ENCODE measurements at places on chromosomes 16 and 17.
A peak's percentile ranks its signal among the peaks of the same experiment; 100 is the strongest.

DNA sequence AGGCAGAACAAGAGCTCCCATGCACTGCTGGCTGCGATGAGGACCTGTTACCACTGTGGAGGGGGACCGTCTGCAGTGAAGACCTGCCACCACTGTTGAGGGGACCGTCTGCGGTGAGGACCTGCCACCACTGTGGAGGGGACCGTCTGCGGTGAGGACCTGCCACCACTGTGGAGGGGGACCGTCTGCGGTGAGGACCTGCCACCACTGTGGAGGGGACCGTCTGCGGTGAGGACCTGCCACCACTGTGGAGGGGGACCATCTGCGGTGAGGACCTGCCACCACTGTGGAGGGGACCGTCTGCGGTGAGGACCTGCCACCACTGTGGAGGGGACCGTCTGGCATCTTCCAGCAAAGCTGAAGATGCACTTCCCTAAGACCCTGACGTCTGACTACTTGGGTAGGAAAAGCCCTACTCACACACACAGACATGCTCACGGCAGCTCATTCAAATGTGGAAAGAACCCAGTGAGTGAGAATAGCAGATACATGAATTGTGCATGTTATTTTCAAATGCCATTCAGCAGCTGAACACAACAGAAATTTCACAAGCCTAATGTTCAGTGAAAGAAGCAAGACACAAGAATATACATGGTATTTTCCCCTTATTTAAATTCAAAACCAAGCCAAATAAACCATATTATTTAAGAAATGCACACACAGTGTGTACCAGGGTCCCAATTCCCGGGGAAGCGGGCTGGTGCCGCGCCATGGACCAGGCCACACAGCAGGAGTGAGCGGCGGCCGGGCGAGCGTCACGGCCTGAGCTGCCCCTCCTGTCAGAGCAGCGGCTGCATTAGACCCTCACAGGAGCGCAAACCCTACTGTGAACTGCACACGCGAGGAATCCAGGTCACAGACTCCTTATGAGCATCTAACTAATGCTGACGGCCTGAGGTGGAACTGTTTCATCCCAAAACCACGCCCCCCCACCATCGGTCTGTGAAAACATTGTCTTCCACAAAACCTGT is 64.2 kb upstream of the METRNL start:
- DNase-seq: no peak

DNA sequence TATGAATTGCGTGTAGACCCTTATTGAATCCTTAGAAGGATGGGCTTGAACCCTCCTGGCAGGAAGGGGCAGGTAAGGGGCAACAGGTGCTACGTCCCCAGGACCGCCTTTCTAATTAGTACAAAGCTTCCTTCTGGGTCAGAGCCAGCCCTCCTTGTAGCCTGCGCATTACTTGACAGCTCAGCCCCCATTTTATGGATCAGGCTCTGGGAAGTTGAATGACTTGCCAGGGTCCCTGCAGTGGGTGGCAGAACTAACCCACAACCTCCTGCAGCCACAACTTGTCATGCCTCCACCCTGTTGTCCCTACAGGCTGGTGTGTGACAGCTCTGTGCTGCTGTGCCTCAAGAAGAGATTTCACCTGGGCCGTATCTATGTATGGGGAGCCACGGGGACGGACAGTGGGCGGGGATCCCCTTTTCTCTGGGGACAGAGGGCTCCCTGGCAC is 2.7 kb downstream of the MYO15B start:
- no peak for DNase-seq

- DNase-seq: no peak
Observed at GRCh38 chr17:12422651-12423050, 243.0 kb upstream of the MYOCD start.

DNA sequence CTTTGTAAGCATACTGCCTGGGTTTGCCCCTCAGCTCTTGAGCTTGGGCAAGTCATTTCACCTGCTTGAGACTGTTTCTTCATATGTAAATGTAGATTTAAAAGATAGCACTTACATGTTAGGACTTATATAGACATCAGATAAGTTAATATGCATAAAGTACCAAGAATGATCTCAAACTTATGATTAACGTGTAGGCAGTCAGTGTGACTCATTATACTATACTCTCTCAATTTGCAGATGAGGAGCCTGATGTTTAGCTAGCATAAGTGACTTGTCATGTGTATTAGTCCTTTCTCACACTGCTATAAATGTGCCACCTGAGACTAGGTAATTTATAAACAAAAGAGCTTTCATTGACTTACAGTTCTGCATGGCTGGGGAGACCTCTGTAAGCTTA is 690.5 kb downstream of the KCNJ2 start:
- no peak for DNase-seq

DNA sequence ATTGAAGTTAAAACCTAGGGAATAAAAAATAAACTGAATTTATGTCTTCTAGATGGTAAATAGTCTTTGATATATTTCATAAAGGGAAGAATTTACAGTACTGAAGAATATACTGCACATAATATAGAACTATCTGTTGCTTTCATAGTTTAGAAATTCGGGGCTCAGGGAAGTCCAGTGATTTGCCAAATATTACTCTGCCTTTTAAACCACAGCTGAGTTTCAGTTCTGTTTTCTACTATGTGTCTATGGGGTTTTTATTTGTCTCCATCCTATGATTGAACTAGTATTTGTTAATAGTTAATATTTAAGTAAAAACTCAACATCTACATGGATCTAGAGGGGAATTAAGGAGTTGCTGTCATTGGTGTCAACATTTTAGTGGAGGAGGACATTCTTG is 715.0 kb upstream of the CDH8 start:
- no peak for DNase-seq

DNA sequence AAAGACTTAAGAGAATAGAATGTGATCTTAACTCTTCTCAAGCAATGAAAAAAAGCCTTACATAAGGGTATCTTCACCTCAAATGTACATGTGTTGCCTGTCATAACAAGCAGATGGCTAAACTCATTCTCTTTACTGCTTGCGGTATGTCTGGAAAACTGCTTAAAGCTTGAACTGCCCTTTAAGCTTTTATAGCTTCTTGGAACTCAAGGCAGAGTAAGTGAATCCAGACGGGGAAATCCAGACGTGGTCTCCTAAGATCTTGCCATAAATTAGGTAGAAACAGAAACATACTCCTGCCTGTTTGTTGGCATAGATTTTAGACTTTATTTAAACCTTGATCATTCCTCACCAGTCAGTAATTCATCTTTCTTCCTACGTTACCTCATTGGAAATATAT is 19.6 kb downstream of the CLUAP1 start:
- DNase-seq: no peak

- DNase-seq: no peak
Observed at GRCh38 chr16:77430787-77431585, 3.8 kb downstream of the ADAMTS18 start.

DNA sequence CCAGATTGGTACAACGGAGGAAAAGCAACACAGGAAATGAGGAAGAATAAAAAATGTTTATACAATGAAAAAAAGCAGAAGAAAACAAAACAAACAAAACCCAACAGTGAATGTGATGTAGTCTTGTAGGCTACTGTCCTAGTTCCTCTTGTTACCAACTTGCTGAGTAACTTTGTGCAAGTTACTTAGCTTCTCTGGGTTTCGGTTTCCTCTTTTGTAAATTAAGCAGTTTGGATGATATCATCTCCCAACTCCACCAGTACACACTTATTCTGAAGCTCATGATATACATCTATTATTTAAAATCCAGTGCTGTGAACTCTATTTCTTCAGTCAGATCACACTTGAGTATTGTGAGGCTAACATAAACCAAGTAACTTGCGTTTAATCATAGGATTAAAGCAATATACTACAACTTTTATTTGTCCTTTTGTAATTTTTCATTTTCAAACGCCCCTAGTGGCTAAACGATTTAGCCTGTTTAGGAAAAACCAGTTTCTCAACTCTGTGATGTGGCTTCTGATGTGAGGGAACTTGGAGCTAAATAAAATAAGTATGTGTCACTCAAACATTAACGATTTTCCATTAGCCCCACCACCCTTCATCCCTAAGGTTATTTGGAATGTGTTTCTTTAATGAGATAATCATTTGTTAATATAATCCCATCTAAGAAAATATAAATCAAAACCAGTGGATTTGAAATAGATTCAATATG is 1.4 kb upstream of the UNK start:
- no peak for DNase-seq

GRCh38 chr16:72921620-72922019 is 126.3 kb downstream of the ZFHX3 start:
- DNase-seq: no peak

- DNase-seq: no peak
Observed at GRCh38 chr17:8029121-8029520, 9.7 kb upstream of the ALOX15B start.

DNA sequence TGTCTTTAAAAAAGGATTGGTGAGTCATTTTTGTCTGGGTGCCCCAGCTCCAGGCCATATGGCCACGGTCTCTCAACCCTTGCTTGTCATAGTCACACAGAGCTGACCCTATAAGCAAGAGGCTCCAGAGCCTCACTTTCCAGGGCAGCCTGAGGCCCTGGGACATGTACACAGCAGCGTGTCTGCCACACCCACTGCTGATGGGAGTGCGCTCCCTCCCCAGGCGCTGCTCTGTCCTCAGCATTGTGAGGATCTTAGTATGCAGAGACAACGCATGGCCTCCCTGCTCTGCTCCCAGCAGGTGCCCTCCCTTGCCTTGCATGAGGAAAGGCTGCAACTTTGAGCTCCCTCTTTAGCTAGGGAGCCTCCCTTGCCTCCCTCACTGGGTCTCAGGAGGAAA is 80.8 kb upstream of the CRHR1 start:
- DNase-seq: no peak

DNA sequence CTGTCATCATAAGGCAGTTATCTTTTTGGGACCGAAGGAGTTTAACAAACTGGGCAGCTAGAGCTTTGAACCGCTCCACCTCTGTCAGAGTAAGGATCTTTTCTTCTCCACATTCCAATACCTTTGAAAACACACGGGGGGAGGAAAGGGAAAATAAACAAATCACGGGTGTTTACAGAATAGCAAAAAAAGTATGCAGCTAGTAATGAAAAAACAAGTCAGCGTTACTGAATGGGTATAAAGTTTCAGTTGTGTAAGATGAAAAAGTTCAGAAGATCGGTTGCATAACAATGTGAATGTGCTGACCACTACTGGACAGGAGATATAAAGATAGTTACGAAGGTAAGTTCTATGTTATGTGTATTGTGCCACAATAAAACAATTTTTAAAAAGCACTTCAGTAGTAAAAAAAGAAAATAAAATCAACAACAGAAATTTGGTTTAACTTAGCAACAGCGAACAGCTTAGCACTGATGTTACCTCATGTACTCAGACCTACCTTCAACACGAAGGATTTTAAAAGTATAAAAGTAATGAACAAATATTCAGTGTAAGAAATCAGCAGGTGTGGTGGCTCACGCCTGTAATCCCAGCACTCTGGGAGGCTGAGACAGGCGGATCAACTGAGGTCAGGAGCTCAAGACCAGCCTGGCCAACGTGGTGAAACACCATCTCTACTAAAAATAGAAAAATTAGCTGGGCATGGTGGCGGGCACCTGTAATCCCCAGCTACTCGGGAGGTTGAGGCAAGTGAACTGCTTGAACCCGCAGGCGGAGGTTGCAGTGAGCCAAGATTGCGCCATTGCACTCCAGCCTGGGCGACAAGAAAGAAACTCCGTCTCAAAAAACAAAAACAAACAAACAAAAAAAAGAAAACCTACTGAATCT is 34.3 kb downstream of the MARF1 start:
- DNase-seq: no peak

DNA sequence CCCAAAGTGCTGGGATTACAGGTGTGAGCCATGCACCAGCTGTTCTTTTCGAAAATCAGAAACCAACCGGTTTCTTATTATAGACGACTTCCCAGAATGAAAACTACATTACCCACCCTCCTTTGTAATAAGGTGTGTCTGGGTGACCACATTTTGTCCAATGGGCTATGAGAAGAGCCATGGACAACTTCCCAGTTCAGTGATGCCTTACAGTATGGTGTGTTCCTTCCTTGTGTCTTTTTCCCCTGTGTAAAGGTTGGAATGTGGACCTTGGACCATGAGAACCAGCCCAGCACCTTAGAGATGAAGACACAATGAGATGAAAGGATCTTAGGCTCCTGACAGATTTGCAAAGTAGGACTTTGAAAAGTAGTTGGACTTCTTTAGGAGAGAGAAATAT is 85.0 kb upstream of the ATF7IP2 start:
- DNase-seq: no peak

DNA sequence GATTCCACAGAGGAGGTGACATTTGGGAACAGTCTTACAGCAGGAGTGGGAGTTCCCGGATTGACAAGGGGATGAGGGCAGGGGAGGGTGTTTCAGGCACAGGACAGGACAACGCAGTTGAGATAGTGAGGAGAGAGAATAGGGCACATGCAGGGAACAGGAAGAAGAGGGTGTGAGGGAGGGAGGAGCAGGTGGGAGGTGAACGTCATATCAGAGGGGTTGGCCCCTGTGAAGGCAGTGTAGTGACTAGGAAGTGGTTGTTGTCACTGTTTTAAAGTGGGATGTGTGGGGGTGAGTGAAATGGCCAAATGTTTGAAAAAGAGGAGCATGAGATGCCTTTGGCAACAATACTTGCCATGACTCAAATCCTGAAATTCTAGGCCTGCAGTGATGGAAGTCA is 12.2 kb downstream of the PRKCB start:
- peak; percentile 19 for DNase-seq

DNA sequence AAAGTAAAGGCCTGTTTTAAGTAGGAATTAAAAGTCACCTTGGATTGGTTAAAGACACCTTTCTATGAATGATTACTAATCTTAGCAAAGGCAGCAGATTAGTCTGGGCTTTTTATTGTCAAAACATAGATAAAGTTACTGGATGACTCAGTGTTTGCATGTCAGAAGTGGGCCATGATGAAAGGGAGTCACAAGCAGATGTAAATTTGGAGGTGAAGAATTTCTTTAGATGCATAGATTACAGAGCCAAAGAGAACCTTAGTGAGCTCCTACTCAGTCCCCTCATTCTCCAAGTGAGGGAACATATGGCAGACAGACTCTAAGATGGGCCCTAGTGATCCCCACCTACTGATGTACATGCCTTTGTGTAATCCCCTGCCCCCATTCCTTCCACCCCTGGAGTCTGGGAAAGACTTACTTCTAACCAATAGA is 124.5 kb downstream of the HS3ST3A1 start:
- no peak for DNase-seq

DNA sequence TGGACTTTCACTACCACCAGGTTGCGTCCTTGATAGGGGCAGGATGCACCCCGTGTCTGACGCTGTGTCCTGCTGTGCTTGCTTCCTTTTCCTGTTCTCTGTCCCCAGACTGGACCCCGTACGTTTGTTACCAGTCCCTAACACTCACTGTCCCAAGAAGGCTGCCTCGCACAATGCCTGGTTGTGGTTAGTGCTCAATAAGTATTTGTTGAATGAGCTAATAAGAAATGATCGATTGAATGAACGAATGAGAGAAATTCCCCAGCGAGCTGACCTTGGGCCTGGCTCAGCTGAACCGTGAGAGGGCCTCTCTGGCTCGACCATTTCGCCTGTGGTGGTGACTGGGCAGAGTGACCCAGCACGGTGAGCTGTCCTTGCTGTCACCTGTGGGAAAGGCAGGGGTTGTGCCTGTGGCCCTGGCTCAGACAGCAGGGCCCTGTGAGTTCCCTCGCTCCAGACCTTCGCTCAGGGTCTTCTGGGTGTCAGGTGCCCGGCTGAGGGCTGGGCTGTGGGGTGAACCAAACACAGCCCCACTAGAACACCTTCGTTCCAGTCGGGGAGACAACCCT is 20.9 kb downstream of the CMIP start:
- no peak for DNase-seq

All from stimulated activated effector memory CD8-positive, alpha-beta T cell treated with anti-CD3 and anti-CD28 coated beads, Interleukin-12 subunit alpha, Interleukin-12 subunit beta, amount 100 ng/mL, for 72 hours (primary cell).